ENCODE measurements at places on chromosomes 12 and 14.

DNA sequence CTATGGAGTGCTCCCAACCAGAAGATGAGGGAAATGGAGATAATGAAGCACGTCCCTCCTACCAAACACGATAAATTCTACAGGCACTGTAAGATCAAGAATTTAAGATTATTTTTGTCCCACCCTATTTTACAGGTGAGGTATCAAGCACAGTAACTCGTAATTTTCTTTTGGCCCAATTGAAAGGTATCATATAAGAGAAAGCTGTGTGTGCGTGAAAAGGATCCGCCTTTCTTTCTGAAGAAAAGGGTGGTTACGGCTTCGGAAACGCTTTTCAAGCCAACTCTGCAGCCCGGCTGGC is 733 bp upstream of the KLHDC2 start:
- no peak for DNase-seq

- DNase-seq: no peak
Measured at GRCh38 chr14:57390806-57391516, 575 bp downstream of the NAA30 start.

GRCh38 chr14:40164083-40164482 is 731.9 kb upstream of the FBXO33 start:
- no peak for DNase-seq

GRCh38 chr12:4117386-4118016 is 156.1 kb upstream of the CCND2 start:
- no peak for DNase-seq

- DNase-seq: no peak
Measured at GRCh38 chr14:33946679-33947476, 4.0 kb downstream of the EGLN3 start.

GRCh38 chr12:95802482-95803270 is 12.1 kb upstream of the NTN4 start:
- no peak for DNase-seq

GRCh38 chr14:33986804-33987203 is 35.9 kb upstream of the EGLN3 start:
- DNase-seq: no peak

- DNase-seq: no peak
Measured at GRCh38 chr14:50353126-50353525, 41.0 kb downstream of the DMAC2L start.

DNA sequence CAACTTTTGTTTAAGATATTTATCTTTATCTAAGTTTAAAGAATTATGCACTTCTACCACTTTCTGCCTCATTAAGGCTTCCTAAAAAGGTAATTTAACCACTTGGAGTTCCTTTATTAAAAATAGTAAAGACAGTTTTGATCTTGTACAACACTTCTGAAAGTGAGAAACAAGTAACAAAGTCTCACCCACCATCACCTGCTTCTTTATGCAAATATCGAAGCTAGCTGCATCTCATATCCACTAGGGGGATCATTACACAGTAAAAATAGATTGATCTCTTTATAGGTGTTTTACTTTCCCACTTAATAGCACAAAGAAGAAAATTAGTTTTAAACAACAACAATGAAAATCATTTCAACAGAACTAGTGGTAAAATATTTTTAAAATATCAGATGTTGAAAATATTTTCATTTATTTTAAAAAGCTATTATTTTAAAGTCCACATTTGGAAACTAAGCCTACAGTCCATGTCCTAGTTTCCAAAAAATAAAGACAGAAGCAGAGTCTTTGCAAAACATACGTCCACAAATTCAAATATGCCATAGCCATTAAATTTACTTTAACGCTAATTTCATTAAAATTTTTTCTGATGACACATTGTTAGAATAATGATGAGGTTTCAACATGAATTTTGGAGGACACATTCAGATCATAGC is 160.0 kb upstream of the SOX5 start:
- no peak for DNase-seq

GRCh38 chr12:2013527-2014223 is 9.4 kb upstream of the DCP1B start:
- no peak for DNase-seq

GRCh38 chr12:130651188-130651959 is 64.7 kb downstream of the RIMBP2 start:
- DNase-seq: no peak

- no peak for DNase-seq
Measured at GRCh38 chr12:106840243-106840642, 65.8 kb downstream of the RIC8B start.

DNA sequence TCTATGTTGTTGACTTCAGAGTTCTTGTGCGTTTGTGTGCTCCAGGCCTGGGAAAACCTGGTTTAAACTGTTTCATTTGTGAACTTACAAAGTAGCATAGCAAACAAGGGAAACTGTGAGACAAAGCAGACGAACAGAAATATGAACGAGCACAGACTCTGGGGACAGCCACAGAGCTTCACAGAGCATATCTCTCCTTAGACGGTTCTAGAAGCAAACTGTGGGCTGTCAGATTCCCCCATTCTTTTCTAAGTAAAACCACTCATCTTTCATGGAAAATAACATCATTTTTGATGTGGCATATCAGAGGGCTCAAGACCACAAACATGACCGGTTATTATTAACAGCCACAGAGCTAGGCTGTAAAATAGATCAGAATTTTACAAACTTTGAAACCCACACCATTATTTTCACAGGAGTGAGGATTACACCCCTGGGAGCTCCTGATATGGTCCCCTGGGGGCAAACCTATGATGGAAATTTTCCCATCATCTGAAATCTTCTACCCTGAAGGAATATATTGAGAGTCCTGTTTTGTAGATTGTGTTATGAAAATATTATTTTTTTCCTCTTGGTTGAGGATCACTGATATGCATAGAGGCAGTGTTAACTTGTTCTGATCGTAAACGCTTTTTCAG is 102.0 kb downstream of the ADGRD1 start:
- no peak for DNase-seq

DNA sequence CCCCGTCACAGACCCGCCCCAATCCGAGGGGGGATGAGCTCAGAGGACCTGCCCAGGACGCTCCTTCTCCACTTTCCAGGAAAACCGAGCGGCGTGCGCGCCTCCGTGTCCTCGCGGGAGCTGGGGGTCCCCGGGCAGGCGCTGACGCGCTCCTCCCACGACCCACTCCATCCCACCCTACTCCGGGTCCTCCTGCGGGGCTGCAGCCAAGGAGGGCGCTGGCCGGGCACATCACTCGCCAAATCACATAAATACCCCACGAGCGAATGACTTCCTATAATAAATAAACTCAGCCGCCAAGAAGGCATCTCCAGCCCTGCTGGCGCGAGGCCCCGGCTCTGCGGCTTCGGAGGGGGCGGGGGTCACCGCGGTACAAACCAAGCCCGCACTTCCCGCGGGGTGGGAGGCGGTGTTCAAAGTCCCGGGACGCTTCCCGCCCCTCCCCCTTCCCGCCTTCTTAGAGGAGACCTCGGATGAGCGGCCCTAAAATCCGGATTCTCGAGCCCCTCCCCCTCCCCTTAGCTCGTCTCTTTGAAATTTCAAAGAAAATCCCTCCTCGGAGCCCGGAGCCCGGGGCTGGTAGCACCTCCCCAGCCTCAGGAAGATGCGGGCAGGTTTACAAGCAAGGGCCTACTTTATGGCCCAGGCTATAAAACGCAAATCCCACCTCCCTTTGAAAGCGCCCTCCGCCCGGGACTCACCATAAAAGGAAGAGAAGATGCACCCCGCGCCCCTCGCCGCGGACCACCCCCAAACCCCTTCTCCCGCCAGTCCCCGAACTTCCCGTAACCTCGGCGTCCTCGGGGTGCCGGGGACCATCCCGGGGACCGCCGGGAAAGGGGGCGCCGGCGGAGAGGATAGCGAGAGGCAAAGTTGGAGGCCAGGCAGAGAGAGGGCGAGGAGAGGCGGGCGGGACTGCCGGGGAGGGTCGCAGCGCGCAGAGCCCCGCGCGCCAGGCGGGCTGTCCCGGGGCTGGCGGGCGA is 712 bp upstream of the FZD10 start:
- no peak for DNase-seq

GRCh38 chr14:94103554-94104150 is 6.9 kb upstream of the IFI27 start:
- DNase-seq: no peak

DNA sequence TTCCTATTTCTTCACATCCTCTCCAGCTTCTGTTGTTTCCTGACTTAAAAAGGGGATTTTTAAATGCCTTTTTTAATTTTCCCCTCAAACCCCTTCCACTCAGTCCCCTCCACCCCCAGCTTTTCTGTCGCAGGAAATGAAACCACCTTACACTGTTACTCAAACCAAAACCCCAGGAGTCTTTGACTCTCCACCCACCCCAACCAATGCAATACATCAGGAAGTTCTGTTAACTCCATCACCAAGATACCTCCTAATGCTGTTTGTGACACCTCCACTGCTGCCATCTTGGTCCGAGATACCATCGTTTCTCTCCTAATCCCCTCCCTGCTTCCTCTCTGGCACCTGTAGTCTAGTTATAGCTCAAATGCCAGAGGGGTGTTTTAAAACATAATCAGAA is 25.4 kb upstream of the CPM start:
- DNase-seq: no peak

DNA sequence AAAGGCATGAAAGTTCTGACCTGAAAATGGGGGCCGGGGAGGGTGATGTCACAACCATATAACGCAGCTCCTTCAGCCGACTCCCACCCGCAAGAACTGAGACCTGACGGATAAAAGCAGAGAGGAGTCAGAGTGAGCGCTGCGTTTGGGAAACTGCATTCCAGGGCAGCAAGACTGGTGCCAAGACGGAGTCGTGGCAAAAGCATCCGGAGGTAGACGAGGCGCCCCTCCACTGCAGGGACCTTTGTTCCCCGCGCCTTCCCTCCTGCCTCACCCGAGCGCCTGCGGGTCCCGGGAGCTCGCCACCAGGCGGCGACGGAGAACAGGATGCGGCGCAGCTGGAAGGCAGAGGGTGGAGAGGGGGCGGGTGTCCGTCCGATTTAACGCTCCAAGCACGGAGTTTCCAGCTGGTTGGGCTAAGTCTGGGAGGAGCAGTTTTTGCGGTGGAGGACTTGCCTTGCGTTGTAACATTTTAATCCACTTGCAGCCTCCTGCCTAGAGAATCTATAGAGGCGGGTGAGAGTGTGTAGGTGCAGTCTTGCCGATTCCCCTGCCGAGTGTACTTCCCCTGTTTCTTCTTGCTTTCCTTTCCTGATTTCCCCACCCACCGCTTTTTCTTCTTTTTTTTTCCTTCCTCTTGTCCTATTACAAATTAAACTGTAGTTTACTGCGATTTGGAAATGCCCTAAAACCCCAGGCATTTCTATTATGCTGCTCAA is 1.2 kb upstream of the CPNE8 start:
- peak; percentile 67 for DNase-seq

DNA sequence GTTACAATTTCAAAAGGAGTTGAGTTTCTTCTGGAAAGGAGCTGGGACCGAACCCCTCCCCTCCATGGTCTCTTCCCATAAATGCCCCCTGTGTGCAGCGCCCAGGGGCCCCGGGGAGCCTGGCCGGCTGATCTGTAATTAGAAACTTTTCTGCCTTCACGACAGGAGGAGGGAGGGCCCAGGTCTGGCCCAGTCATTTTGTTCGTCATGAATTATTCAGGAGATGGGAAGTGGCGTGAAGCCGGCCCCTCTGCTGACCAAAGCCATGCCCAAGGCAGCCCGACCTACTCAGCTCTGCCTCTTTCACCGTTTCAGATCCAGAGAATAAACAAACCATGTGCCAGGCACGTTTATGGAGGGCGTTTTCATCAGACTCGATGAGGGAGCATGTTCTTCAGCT is 33.3 kb upstream of the MSI1 start:
- DNase-seq: no peak

DNA sequence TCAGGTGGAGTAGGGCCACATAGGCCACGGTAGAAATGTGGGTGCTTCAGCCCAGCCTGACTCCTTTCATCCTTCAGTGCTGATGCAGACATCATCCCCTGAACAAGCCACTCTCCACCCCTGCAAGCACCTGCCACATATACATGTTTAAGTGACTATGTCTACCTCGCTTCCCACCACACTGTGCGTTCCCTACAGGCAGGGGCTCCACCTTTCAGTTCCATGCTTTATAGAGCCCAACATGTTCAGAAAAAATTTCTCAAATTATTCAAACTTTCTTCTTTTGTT is 11.6 kb downstream of the SLC7A7 start:
- DNase-seq: no peak

- peak; percentile 46 for DNase-seq
Measured at GRCh38 chr12:666766-667308, 3.6 kb upstream of the NINJ2 start.

DNA sequence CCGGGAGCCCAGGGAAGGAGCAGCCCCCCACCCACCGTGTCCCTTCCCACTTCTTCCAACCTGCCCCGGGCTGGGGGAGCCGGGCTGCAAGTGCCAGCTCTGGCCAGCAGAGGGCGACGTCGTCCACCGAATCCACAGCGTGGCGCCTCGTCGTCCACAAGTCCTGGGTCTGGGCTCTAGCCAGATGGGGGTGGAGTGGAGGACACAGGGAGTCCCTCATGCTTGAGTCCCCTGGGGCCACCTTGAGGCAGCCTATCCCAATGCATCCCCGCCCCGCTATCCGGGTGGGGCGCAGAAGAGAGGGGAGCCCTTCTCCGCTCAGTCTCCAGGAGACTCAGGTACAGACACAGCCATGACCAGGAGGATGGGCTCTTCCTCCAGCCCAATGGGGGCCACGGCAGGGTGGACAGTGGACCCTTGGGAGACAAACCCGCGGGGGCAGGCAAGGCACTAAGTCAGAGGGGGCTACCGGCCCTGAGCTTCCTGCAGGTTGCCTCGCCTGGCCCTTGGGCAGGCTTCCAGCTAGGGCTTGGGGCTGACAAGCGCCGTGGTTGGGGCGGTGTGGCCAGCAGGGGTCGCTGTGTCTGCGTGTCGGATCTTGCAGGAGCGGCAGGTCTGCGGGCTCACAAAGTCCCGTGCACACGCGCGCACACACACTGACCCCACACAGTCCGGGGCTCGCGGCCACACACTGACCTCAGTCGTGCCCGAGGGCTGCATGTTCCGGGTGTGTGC is 5.5 kb downstream of the AQP5 start:
- peak; percentile 89 for DNase-seq

- DNase-seq: no peak
Measured at GRCh38 chr12:32920506-32921085, 24.0 kb upstream of the PKP2 start.

- DNase-seq: no peak
Measured at GRCh38 chr14:53957739-53958138, 1.1 kb upstream of the BMP4 start.

Measured in CD4-positive, alpha-beta T cell treated with Interleukin-12 subunit alpha and Interleukin-12 subunit beta, for 1 hour (primary cell).